Activated T-cell treated with anti-CD3 and anti-CD28 coated beads for 1 hour (primary cell): ENCODE measurements at places on chromosomes 2 and 18.

DNA sequence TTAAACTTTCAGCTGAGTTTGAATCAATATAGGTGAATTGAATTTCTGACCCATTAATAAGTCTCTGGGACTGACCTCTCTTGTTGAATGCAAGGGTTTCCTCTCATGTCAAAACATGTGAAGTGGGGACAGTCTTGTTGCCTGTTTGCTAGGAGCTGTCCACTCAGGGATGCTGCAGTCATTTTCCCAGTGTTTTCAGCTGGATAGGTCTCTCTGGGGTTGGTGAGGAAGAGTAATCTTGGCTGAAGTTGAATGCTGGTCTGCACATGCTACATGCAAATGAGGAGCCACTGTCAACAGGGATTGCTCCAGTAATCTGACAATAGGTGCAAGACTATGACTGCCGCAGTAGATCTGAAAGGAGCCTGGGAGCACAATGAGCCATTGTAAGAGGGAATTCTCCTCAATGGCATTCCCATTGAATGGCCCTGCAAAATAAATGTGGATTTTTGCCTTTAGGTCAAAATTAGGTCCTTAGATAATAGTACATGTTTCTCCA lies 34.1 kb upstream of the IL1RL1 start:
- no peak for DNase-seq

DNA sequence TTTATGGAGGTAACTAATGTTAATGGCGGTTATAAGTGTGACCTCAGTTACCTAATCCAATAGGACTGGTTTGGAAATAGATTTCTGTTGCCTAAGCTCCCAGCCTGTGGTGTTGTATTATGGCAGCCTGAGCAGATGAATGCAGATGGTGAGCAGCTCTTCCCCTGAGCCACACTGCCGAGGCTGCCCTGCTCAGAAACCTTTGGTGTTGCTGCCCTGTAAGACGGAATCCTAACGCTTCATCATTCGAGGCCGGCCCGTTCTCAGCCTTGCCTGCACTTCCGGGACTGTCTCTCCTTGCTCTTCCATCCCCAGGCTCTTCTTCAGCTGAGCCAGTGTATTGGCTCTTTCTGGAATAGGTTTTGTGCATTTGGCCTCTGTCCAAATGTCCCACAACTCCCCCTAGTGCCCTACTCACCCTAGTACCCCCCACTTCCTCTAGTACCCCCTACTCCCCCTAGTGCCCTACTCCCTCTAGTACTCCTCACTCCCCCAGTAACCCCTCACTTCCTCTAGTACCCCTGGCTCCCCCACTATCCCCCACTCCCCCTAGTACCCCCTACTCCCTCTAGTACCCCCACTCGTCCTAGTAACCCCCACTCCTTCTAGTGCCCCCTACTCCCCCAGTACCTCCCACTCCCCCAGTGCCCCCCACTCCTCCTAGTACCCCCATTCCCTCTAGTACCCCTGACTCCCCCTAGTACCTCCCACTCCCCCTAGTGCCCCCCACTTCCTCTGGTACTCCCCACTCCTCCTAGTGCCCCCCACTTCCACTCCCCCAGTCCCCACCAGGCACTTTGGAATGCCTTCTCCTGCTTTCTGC lies 106.0 kb upstream of the TAF1B start:
- no peak for DNase-seq

DNA sequence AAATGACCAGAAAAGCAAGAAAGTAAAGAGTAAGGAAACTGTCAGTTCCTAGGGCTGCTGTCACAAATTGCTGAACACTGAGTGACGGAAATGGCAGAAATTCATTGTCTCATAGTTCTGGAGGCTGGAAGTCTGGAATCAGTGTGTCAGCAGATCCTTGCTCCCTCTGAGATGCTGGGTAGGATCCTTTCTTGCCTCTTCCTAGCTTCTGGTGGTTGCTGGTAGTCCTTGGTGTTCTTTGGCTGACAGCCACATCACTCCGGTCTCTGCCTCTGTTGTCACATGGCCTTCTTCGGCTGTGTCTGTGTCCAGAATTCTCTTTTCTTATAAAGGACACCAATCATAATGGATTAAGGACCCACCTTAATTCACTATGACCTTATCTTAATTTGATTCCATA lies 21.9 kb downstream of the PLEKHB2 start:
- no peak for DNase-seq

- no peak for DNase-seq
Observed at GRCh38 chr2:81523344-81523743, 1218.8 kb upstream of the LRRTM1 start.

- DNase-seq, result no peak
Observed at GRCh38 chr2:6423944-6424343, 441.8 kb downstream of the CMPK2 start.

DNA sequence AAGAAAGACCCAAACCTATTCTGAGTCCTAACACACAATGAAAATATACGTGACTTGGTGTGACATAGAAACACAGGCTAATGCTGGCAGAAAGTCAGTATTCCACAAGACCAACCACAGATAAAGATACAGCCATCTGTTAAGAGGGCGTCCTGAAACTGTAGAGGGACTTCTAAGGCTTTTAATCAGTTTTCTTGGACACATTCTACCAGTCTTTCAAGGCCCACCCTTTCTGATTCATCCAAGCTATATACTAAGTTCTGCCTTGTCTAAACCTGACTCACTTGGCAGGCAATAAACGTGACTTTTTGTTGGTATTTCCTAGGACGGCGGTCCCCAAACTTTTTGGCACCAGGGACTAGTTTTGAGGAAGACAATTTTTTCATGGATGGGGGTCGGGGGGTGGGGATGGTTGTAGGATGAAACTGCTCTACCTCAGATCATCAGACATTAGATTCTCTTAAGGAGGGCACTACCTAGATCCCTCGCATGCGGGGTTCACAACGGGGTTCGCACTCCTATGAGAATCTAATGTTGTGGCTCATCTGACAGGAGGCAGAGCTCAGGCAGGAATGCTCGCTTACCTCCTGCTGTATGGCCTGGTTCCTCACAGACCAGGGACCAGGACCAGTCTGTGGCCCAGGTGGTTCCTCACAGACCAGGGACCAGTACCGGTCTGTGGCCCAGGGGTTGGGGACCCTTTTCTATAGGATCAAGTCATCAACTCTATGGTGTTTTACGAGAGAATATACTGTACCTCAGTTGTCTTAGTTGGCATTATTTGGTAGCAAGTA lies 61.4 kb downstream of the SP3 start:
- DNase-seq, result no peak
